ENCODE measurements at places on chromosomes 2 and 18.

GRCh38 chr2:11030909-11031308 lies 119.2 kb downstream of the KCNF1 start:
- no peak for DNase-seq
- H3K4me3 ChIP-seq = no peak overlapping the region
- no peaks in the 10 kb centered on the region for H3K27me3 ChIP-seq
- no peaks in the 10 kb centered on the region for H3K4me1 ChIP-seq
- H3K27ac ChIP-seq = no peak overlapping the region

DNA sequence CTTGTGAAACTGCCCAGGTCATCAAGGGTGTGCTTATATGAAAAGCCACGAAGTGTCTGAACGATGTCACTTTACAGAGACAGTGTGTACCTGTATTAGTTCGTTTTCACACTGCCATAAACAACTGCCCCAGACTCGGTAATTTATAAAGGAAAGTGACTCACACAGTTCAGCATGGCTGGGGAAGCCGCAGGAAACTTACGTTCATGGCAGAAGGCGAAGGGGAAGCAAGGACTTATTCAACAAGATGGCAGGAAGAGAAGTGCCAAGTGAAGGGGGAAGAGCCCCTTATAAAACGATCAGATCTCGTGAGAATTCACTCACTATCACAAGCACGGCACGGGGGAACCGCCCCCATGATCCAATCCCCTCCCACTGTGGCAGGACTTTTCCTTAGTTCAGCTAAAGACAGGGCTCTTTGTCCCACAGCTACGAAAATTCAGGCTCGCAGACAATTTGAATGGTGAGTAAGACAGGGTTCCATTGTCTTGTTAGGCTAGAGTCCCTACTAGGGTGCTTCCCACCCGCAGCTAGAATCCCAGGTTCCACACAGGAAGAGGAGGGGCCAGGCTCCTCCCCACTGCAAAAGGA lies 20.1 kb downstream of the TMEM177 start:
- no peak overlapping the region for H3K27ac ChIP-seq
- peaks cover 11% of the 10 kb centered on the region for H3K4me1 ChIP-seq
- no peaks in the 10 kb centered on the region for H3K36me3 ChIP-seq
- no peak for DNase-seq

GRCh38 chr2:192013211-192013610 lies 166.3 kb upstream of the CAVIN2 start:
- H3K36me3 ChIP-seq = no peaks in the 10 kb centered on the region
- DNase-seq = no peak

- no peaks in the 10 kb centered on the region for H3K27me3 ChIP-seq
- H3K36me3 ChIP-seq = peaks cover 18% of the 10 kb centered on the region
- H3K4me1 ChIP-seq = no peaks in the 10 kb centered on the region
These were observed 163.1 kb upstream of the WDSUB1 start for GRCh38 chr2:159449504-159450124.

GRCh38 chr2:112703684-112704083 lies 17.1 kb upstream of the NT5DC4 start:
- no peaks in the 10 kb centered on the region for H3K27me3 ChIP-seq
- no peaks in the 10 kb centered on the region for H3K36me3 ChIP-seq
- no peak overlapping the region for H3K4me3 ChIP-seq

GRCh38 chr2:132782176-132782783 lies 112.3 kb upstream of the LYPD1 start:
- no peaks in the 10 kb centered on the region for H3K27me3 ChIP-seq
- H3K4me3 ChIP-seq = no peak overlapping the region

DNA sequence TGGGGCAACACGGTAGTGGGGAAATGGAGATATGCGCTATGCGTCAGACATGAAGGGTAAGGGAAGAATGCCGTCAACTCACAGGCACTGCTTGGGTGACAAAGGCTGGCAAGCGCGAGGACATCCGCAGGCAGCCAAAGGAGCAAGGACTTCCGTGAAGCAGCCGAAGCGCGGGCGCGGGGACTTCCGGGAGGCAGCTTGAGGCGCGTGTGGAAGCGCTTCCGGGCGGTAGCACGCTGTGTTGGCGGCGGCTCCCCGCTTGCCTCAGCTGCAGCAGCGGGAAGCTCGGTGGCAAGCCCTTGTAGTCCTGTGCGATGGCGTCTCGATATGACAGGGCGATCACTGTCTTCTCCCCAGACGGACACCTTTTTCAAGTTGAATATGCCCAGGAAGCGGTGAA lies at the start of gene PSMA8:
Gene PSMA8 (plus strand): TSS at position 218 of the 400 bp plus-strand sequence. CDS start 97 bp downstream, at position 315.
- no peaks in the 10 kb centered on the region for H3K36me3 ChIP-seq
- no peaks in the 10 kb centered on the region for H3K4me1 ChIP-seq
- peak within 1 kb of the TSS; percentile 53 for H3K27ac ChIP-seq
- peak; percentile 22 for DNase-seq

DNA sequence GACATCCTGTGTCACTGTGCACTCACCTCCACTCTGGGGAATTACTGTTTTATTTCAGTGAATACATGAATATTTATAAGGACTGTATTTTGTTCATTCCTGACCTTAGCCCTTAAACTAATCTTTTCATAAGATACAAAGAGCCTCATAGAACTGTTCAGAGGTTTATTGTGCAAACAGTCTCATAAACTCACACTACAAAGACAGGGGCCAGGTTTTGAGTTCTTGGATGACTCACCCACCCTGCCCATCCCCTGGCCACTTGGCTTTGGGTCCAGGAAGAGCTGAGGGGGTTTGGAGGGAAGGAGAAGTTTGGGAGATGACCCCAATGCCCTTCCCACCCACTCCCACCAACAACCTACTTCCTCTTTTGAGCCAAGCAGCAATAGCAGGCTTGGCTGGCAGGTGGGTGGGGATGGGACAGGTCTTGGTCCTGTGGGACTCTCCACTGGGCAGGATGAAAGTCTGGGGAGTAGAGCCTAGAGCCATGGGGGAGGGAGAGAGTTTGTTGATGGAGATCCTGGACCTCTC lies 43.1 kb upstream of the IL1R2 start:
- DNase-seq = no peak
- H3K36me3 ChIP-seq = no peaks in the 10 kb centered on the region
- H3K4me1 ChIP-seq = no peaks in the 10 kb centered on the region
- H3K4me3 ChIP-seq = no peak overlapping the region
- H3K27me3 ChIP-seq = no peaks in the 10 kb centered on the region

GRCh38 chr2:103153580-103154284 lies 391.9 kb downstream of the TMEM182 start:
- DNase-seq = no peak
- no peaks in the 10 kb centered on the region for H3K4me1 ChIP-seq
- H3K36me3 ChIP-seq = no peaks in the 10 kb centered on the region
- no peak overlapping the region for H3K4me3 ChIP-seq

- no peaks in the 10 kb centered on the region for H3K4me1 ChIP-seq
- no peak overlapping the region for H3K4me3 ChIP-seq
- no peak overlapping the region for H3K27ac ChIP-seq
These were observed 130.9 kb upstream of the RND3 start for GRCh38 chr2:150618245-150618895.

DNA sequence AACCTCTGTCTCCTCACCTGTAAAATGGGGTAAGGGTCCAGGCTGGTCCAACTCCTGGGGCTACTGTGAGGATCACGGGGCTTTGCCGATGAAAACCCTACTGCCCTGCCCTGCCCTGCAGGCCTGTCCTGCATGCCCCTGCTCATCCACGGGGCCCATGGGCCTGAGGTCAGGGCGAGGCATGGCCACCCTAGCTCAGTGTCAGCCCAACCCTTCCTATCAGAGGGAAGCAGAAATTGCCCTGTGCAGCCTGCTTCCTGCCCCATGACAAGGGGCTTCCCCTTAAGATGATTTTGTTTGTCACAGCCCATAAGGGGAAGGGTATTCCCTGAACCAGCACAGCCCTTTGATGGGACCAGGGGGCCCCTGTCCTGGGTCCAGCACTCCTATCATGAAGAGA lies 353.6 kb upstream of the ID2 start:
- no peak overlapping the region for H3K4me3 ChIP-seq
- H3K4me1 ChIP-seq = peaks cover 21% of the 10 kb centered on the region
- H3K27me3 ChIP-seq = no peaks in the 10 kb centered on the region

DNA sequence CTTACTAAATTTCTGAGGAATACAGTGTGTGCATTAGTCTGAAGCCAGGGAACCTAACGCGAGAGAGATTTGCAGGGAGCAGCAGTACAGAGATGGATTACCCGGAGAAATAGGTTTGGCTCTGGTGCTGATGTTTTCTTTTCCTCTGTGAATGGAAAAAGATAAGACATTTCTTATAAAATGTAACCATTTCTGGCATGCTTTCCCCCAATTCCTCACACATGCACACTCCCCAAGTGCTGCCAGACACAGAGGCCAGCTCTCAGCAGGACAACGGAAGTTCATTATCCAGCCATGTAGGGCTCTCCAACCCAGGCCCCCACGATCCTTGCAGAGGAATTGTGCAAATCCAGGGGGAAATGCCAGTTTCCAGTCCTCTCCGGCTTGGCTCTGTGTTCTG lies 224.5 kb upstream of the MGAT5 start:
- no peak for DNase-seq
- no peaks in the 10 kb centered on the region for H3K4me1 ChIP-seq
- no peak overlapping the region for H3K27ac ChIP-seq
- H3K27me3 ChIP-seq = peaks cover 9% of the 10 kb centered on the region
- H3K36me3 ChIP-seq = no peaks in the 10 kb centered on the region

- no peak overlapping the region for H3K27ac ChIP-seq
- no peaks in the 10 kb centered on the region for H3K4me1 ChIP-seq
- no peak overlapping the region for H3K4me3 ChIP-seq
- H3K36me3 ChIP-seq = no peaks in the 10 kb centered on the region
- DNase-seq = no peak
These were observed 21.7 kb upstream of the ZBTB14 start for GRCh38 chr18:5317186-5317585.

GRCh38 chr2:196130039-196130825 lies 41.1 kb downstream of the STK17B start:
- peaks cover 11% of the 10 kb centered on the region for H3K36me3 ChIP-seq
- H3K27ac ChIP-seq = no peak overlapping the region
- no peaks in the 10 kb centered on the region for H3K4me1 ChIP-seq
- H3K4me3 ChIP-seq = no peak overlapping the region
- no peaks in the 10 kb centered on the region for H3K27me3 ChIP-seq

DNA sequence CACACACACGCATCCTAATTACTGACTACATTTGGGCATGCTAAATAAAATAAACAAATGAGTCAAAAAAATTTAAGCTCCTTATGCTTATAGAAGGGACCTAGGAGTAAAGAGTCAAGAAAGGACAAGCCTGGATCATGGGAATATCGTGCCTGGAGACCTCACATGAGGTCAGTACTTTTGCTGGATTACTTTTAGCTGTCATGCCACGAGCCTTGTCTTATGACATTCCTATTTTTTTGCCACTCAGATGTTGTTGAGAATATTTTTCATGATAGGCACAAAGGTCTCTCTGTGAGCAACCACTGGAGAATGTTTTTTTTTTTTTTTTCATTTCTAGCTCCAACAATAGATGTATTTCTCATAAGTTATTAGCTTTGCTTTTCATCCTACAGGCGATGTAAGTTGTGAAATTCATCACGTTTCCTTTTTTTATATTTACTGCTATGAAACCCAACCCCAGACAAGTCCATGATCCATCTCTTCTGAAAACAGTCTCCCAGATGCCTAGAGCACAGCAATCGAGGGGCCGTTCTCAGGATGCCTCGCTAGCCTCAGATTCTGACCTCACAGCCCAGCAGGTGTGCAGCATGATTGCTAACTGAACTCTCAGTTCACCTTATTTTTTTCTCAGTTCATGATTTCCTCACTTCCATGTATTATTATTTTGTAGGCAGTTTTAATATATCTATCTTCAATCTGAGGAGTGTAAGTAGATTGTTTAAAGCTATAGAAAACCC lies 464.5 kb downstream of the IRS1 start:
- no peaks in the 10 kb centered on the region for H3K27me3 ChIP-seq
- DNase-seq = no peak
- no peak overlapping the region for H3K27ac ChIP-seq
- H3K4me1 ChIP-seq = no peaks in the 10 kb centered on the region
- no peak overlapping the region for H3K4me3 ChIP-seq
- no peaks in the 10 kb centered on the region for H3K36me3 ChIP-seq

DNA sequence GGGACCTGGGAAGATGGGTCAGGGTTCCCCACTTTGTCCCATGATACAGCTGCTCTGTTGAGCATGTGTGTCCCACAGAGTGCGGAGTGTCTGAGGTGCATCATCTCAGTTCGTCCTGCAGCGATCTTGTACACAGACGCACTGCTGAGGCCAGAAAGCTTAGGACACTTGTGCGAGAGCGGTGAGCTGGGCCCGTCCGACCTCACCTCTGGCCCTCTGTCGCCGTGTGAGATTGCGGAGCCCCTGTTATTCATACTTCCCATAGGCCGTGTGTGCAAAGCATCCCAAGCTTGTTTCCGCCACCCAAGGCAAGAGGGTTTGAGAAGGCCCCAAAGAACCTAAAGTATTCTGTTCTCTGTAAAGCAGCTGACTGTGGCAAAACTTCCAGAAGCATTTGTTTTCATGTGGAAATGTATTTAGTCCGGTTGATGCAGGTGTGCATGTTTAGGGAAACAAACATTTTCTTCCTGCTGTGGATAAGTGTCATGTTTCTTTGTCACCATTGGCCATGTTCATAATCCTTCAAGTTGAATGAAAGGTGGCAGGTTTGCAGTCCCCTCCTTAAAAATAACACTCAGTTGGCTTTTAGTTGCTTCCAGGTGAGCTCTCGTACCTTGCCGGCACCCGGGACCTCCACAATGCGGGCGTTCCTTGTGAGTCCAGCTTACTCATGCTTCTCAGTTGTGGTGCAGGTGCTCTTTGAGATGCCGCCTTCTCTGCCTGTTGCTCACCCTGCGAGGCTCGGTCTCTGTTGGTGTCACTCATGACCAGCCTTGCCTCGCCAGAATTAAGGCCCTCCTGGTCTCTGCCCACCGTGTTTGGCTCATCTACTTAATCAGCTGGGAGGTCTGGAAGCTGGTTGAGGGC lies 5.3 kb downstream of the AGAP1 start:
- H3K4me1 ChIP-seq = no peaks in the 10 kb centered on the region
- no peaks in the 10 kb centered on the region for H3K36me3 ChIP-seq
- peaks cover 2% of the 10 kb centered on the region for H3K27me3 ChIP-seq
- no peak for DNase-seq
- H3K4me3 ChIP-seq = no peak overlapping the region

DNA sequence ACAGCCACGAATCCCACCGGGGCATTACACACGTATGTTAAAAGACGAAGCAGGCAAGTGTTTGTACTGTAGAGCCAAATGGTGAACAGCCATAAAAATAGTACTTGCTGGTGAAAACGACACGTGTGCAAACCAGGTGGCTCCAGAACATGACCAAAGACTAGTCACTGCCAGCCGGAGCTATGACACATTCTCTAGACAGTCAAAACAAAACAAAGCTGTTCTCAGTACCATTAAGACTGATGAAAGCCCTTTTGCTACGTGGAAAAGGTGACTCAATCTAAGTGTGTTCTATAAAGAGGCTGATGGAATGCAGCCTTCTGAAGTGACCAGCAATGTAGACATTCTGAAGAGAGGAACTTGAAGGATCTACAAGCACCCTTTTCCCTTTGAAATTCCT lies 367.7 kb upstream of the NETO1 start:
- DNase-seq = no peak
- no peak overlapping the region for H3K4me3 ChIP-seq
- H3K4me1 ChIP-seq = no peaks in the 10 kb centered on the region
- no peak overlapping the region for H3K27ac ChIP-seq
- no peaks in the 10 kb centered on the region for H3K36me3 ChIP-seq

DNA sequence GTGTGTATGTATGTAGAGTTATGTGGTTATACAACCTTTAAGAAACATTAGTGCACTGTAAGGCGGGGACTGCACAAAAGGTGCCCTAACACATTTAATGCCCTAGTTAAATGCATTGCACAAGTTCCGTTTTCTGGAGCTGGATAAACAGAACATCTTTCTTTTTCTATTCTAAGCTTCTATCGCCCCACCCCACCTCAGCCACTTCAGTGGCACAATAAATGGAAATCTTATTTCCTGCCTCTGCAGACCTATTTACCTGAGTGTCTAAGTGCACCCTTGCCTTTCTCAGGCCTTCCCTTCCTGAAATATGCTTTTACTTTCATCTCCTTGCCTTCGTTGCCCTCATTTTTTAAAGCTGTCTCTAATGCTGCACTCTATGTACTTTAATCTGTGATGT lies 123.5 kb downstream of the TANC1 start:
- H3K27ac ChIP-seq = no peak overlapping the region
- no peak for DNase-seq
- no peaks in the 10 kb centered on the region for H3K27me3 ChIP-seq
- no peaks in the 10 kb centered on the region for H3K36me3 ChIP-seq
